NCI-H187 treated with DMSO at 0.1 percent for 48 hours (cell line): ENCODE measurements at places on chromosomes 12 and 14.

DNA sequence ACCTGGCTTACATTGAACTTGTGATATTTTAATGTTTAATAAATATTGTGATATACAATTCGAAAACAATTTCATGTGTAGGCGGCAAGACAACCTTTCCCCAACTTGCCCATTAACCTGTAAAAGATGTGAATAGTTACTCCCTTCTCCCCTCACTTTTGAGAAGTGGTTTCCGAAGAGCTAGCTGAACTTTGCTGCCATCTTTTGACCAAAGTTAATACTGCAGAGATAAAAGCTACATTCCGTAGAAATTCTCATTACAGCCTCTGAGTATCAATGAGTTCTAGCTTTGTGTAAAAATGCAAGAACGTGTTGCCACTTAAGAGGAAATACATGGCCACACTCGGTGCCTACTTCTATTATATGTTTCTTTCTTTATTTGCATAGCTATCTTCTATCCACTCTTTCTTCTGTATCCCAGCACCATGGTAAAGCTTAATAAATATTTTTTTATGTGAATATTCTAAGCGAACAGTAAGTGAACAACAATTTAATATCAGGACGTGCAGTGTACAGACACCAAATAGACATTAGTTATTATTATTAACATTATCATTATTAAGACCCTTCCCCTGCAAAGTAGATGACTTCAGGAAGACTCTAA is 105.1 kb upstream of the TMEM260 start:
- DNase-seq, result peak; percentile 24

- no peak for DNase-seq
These were observed 44.3 kb downstream of the NCOR2 start for GRCh38 chr12:124523071-124523470.

- DNase-seq, result no peak
These were observed 580.0 kb downstream of the DIO2 start for GRCh38 chr14:79631276-79631675.

DNA sequence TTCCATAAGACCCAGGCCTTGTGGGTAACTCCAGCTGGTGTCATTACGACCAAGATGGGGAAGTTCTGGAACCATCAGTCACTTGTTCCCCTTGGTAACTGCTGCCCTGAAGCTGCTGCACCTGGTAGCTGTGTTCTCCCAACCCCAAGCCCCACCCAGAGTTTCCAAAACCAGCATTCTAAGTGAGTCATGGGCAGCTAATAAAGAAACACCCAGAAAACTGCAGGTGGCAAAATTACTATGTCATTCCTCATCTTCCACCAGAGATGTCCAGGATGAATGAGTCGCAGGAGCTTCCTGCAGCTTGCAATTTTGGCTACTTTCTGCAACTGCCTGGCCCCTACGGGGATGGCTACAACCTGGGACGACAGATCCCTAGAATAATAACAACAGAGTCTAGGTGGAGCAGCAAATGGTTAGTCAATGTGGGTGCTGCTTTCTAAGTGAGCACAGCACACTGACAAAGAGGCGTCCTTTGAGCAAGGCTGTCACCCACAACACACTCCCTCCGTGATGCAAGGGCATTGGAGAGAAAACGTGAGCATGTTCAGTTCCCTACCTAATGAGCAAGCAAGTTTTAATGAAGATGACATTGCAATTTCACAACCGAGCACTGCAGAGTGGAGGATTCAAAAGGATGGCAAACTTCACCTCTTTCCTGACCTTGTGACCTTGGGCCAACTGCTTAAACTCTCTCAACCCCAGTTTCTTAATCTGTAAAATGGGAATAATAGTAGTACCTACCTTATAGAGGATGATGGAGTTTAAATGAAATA is 301.4 kb upstream of the NOS1 start:
- DNase-seq, result no peak

- no peak for DNase-seq
These were observed 1.1 kb downstream of the SP1 start for GRCh38 chr12:53380794-53381730.

DNA sequence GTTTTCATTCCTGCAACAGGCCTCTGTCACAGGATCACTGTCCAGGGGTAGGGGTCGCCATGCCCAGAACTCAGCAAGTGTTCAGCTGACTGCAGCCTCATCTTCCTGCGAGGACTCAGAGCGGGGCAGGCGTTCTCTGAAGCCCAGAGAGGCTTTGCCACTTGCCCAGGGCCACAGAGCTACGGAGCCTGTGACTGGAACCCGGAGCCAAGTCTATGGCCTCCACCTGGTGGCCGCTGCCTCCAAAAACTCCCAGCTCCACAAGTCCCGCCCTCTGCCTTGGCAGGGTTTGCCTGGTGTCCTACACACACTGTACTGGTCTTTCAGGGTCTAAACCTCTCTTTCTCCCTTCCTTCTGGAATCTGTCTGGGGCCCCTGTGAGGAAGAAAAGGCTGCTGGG is 8.7 kb upstream of the PPP1R13B start:
- no peak for DNase-seq

GRCh38 chr12:88876857-88877256 is 296.6 kb upstream of the KITLG start:
- no peak for DNase-seq

- no peak for DNase-seq
These were observed 10.0 kb downstream of the AHNAK2 start for GRCh38 chr14:104968153-104968527.

DNA sequence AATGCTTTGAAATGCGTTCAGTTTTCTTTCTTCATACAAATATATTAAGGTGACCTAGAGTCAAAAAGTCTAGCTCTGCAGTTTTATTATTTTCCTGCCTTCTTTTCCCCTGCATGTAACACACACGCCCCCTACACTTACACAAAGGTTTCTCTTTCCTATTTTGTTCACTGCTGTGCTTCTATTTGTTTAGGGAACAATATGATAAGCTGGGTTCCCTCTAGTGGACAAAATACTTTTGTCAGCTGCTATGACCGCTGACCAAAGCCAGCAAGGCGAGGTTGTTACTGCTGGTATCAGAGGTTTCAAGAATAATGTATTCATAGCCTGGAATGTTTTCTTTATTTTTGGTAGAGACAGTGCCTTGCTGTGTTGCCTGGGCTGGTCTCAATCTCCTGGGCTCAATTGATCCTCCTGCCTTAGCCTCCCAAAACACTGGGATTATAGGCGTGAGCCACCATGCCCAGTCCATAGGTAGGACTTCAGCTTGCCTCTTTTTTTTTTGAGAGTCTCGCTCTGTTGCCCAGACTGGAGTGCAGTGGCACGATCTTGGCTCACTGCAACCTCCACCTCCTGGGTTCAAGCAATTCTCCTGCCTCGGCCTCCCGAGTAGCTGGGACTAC is 33.4 kb downstream of the FNTB start:
- no peak for DNase-seq

- DNase-seq, result no peak
These were observed 405.6 kb downstream of the TMEM121 start for GRCh38 chr14:105931808-105932483.

DNA sequence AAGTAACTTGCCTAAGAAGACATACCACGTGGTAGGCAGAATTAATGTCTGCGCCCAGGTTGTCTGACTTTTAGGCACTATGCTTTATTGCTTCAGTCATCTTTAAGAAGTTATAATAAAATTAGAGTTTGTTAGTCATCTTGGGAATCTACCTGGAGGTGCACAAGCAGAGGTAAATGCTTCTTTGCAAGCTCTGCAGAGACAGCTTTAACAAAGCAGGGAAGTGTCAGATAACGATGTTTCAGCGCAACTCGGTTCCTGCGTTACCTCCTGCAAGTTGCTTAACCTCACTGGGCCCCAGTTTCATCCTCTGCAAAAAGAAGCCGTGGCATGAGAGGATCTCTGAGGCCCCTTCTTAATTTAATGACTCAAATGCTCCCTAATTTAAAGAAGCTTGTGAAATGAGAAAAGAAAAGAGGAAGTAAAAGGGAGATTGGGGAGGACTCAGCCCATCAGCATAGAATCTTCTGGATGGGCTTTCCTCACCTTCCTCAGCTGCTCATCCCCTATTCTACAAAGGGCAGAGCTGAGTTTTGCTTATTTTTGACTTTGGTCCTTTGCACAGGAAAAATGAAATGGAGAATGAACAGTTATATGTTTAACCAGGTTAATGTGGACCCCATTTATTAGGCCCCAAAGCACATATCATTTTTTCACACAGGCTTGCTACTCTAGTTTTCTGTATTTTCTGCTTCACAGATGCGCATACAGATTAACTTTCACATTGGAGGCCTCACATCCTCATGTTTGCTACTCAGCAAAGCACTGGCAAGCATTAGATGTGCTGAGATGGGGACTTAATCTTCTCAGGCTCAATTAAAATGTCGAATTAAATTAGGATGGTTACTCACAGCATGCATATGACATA is 5.1 kb downstream of the ARHGDIB start:
- DNase-seq, result no peak

GRCh38 chr12:7160183-7160582 is 29.3 kb upstream of the PEX5 start:
- no peak for DNase-seq

GRCh38 chr12:71069311-71069710 is 88.5 kb downstream of the TSPAN8 start:
- DNase-seq, result no peak

GRCh38 chr14:44912041-44912869 is 49.5 kb downstream of the KLHL28 start:
- DNase-seq, result no peak

DNA sequence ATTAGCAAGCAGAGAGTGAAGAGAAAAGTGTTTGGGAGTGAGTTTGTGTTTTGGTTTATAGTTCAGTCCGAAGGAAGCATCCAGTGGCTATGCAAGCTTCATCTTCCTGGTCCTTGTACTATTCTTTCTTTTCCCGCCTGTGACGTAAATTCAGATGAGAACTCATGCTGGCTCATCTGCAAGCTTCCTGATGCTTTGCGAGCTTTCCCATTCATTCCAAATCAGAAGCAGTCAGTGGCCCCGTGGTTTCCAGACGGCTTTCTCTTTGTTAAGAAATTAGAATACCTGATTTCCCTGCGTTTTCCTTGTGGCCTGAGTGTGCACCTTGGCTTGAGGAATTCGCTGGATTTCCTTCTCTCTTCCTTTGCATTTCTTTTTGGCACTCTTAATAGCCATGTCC is 89.5 kb downstream of the TESC start:
- no peak for DNase-seq

DNA sequence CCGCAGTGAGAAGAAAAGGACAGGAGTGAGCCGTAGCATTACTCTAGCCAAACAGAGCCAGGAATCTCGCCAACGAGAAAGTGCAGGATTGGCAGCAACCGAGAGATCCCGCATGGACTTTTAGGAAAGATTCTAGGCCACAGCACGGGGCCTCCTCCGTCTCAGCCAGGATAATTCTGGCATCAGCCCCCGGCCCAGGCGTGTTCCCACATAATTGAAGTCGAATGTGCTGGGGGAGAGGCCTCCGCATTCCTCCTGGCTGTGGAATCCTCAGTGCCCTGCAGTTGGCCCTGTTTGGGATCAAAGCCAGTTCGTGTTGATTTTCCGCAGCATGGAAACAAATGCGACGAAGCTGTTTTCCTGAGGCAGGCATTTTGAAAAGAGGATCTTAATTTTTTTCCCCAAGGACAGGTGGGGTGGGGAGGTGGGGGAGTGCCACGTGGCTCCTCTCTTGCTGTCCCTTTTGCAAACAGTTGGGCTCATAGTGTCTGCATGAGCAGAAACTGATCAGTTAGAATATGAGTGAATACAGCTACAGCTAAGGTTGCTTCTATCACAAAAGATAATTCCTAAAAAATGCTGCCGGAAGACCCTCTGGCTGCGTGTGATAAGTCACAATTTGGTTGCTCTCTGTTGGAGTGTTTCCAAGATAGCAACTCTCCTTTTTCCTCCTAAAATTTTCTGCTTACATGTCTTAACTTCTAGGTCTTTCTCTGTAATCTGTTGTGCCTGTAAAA is 37.3 kb upstream of the ATXN2 start:
- DNase-seq, result no peak

GRCh38 chr14:32593290-32593942 is 264.3 kb downstream of the AKAP6 start:
- no peak for DNase-seq

- DNase-seq, result no peak
These were observed 5.1 kb downstream of the DPPA3 start for GRCh38 chr12:7716381-7716780.
